ENCODE measurements at places on chromosomes 16 and 17.

DNA sequence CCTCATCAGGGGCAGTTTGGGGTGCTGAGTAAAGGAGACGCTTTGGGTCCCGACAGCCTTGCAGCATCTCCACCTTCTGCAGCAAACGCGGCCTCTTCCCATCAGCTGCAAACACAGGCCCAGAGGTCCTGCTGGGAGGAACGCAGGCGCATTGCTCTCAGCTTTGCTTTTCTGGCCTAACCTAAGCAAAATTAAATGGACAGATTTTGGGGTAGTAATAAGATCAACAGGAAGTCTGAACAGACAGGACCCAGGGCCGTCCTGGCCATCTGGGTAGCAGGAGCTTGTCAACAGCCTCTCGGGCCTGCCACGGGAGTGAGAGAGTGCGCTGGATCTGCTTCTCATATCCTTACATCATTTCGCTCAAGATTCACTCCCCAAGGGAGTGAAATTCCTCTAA lies 7.2 kb downstream of the NUBP1 start:
- no peak for DNase-seq

GRCh38 chr16:81574168-81574567 lies 129.6 kb downstream of the CMIP start:
- no peak for DNase-seq

GRCh38 chr17:32335687-32336086 lies 6.3 kb downstream of the C17orf75 start:
- no peak for DNase-seq

- no peak for DNase-seq
Measured at GRCh38 chr17:42394838-42395237, 6.6 kb upstream of the STAT3 start.

GRCh38 chr16:14490235-14490634 lies 139.8 kb downstream of the PARN start:
- no peak for DNase-seq

- no peak for DNase-seq
Measured at GRCh38 chr16:22424161-22424937, 49.9 kb upstream of the CDR2 start.

All from OCI-M1 (cell line).